Stimulated activated CD8-positive, alpha-beta memory T cell treated with anti-CD3 and anti-CD28 coated beads, Interleukin-15, amount 100 ng/mL, for 24 hours (primary cell): ENCODE measurements at places on chromosomes 7 and 10.

- no peak for DNase-seq
These were observed 101.5 kb upstream of the PODXL start for GRCh38 chr7:131657881-131658280.

- DNase-seq: no peak
These were observed 427.1 kb downstream of the TFEC start for GRCh38 chr7:115603416-115603815.

GRCh38 chr10:12041766-12042408 is 722 bp downstream of the UPF2 start:
- DNase-seq: no peak

DNA sequence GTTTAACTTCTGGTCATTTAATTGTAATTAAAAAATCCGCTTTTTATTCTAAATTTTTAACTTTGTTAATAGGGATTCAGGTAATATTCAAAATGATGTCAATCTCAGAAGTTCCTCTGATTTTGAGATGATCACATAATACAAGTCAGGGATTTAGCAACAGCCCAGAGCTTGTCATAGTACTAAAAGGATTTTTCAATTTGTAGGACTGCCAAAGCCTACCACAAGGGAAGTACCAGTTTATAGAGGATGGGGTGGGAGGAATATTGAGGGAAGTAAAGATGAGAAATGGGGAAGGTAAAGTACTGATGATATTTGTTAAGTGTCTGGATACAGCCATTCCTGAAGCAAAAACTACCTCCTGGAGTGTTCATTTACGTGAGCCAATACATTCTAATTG is 278.2 kb upstream of the TEX47 start:
- no peak for DNase-seq

DNA sequence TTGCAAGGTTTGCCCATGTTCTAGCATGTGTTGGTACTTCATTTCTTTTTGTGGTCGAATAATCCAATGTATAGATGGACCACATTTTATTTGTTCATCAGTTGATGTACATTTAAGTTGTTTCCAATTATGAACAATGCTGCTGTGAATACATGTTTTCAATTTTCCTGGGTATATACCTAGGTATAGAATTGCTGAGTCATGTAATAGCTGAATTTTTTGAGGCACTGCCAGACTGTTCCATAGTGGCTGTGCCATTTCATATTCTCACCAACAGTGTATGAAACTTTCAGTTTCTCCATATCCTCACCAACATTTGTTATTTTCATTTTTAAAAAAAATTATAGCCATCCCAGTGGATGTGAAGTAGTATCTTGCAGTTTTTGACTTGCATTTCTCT is 90.5 kb downstream of the EZH2 start:
- no peak for DNase-seq

- no peak for DNase-seq
These were observed 279.7 kb downstream of the AUTS2 start for GRCh38 chr7:69878015-69878414.

DNA sequence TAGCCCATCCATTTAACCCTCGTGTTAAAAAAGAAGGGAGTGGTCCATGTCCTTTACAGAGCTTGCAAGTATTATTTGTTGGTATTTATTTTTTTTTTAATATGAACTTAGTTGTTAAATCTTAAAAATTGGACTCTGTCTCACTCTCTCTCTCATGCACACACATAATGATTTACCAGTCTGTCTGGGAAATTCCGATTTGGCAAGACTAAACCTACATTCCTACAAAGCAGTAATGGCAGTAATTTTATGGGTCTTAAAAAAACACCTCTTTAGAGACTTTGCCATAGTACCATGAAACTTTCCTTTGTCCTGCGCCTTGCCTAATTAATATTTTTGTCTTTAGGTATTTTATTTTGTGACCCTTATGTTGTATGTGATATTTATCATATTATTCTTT is 239.5 kb upstream of the PPP1R3A start:
- no peak for DNase-seq

DNA sequence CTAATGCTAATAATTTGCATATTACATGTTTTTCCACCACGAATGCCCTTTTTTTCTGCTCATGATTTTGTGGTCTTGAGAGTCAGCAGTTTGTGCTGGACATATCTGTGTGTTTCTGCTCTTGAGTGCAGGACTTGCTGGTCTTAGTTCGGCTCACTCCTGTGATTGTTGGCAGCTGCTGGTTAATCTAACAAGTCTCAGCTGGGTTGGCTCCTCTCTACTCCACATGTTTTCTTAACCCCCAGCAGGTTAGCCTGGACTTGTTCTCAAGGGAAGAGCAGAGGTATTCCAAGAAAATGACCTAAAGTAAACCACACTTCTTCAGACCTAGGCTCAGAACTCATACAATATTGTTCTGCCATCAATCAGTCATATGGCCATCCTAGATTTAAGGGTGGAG is 1238.9 kb downstream of the XPNPEP1 start:
- DNase-seq: no peak

GRCh38 chr10:1048349-1048731 is 579 bp downstream of the IDI1 start:
- DNase-seq: no peak

DNA sequence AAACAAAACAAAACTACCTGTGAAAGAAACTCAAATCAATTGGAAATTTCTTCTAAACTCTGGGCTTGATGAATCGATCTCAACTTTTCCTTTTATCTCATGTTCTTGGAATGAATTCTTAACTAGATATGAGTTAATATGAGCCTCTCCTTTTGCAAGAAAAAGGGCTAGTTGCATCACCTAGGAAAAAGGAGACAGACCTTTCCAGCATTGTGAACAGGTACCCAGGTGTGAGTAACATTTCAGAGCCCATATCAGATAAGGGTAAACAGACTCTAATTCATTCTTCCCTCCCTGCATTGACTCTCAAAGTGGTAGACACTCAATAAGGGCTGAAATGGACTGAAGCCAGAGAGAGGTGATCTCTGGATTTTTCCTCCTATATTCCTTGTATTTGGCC is 103.8 kb upstream of the AGR3 start:
- DNase-seq: no peak

- DNase-seq: no peak
These were observed 219.0 kb downstream of the CCDC3 start for GRCh38 chr10:12782537-12782936.
